ENCODE measurements at places on chromosomes 5 and 9. TPM values are rescaled to one million over a fixed set of nuclear protein-coding genes. Genes with fewer than 3 reads are reported as not detected.
A peak's percentile ranks its signal among the peaks of the same experiment; 100 is the strongest.

- H3K27ac ChIP-seq, result no peak overlapping the region
- H3K4me1 ChIP-seq, result no peaks in the 10 kb centered on the region
- H3K4me3 ChIP-seq, result no peak overlapping the region
- no peak for DNase-seq
- no peaks in the 10 kb centered on the region for H3K36me3 ChIP-seq
Measured at GRCh38 chr9:16329671-16330113, 540.8 kb downstream of the BNC2 start.

- H3K27me3 ChIP-seq, result no peaks in the 10 kb centered on the region
- H3K4me1 ChIP-seq, result no peaks in the 10 kb centered on the region
- no peak overlapping the region for H3K27ac ChIP-seq
- no peak for DNase-seq
- no peaks in the 10 kb centered on the region for H3K36me3 ChIP-seq
- H3K4me3 ChIP-seq, result peak overlapping the region; percentile 2
Measured at GRCh38 chr9:133658442-133659431, 22.6 kb downstream of the DBH start.

GRCh38 chr5:106940986-106941385 is 729.8 kb downstream of the EFNA5 start:
- H3K27me3 ChIP-seq, result no peaks in the 10 kb centered on the region
- no peak for DNase-seq
- H3K4me1 ChIP-seq, result no peaks in the 10 kb centered on the region
- peaks cover 4% of the 10 kb centered on the region for H3K36me3 ChIP-seq
- no peak overlapping the region for H3K27ac ChIP-seq
- no peak overlapping the region for H3K4me3 ChIP-seq

DNA sequence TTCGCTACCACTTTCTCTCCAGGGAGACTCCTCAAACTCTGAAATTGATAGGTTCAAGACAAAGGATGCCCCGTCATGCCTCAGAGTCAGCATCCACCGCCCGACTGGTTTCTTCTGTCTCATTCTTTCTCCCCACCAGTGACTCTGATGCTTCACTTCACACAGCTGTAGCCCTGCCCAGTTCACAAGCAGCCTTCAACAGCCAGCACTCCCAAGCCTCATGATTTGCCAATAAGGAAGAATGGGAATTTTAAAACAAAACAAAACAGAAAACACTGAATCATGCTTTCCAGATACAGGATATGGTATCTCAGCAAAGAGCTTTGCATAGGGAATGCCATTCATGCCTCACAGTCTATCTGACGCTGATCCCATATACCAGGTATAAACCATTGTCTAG is 371.2 kb upstream of the RORB start:
- DNase-seq, result no peak
- H3K4me1 ChIP-seq, result no peaks in the 10 kb centered on the region
- H3K27me3 ChIP-seq, result no peaks in the 10 kb centered on the region
- H3K27ac ChIP-seq, result no peak overlapping the region

- no peaks in the 10 kb centered on the region for H3K27me3 ChIP-seq
- H3K36me3 ChIP-seq, result no peaks in the 10 kb centered on the region
- H3K27ac ChIP-seq, result no peak overlapping the region
- no peak for DNase-seq
- no peak overlapping the region for H3K4me3 ChIP-seq
- no peaks in the 10 kb centered on the region for H3K4me1 ChIP-seq
Measured at GRCh38 chr9:85224301-85224700, 517.5 kb downstream of the AGTPBP1 start.

GRCh38 chr9:89941875-89942274 is 337.1 kb downstream of the GADD45G start:
- H3K4me3 ChIP-seq, result no peak overlapping the region
- H3K27me3 ChIP-seq, result no peaks in the 10 kb centered on the region
- no peak for DNase-seq
- no peaks in the 10 kb centered on the region for H3K4me1 ChIP-seq
- H3K36me3 ChIP-seq, result no peaks in the 10 kb centered on the region
- H3K27ac ChIP-seq, result no peak overlapping the region

DNA sequence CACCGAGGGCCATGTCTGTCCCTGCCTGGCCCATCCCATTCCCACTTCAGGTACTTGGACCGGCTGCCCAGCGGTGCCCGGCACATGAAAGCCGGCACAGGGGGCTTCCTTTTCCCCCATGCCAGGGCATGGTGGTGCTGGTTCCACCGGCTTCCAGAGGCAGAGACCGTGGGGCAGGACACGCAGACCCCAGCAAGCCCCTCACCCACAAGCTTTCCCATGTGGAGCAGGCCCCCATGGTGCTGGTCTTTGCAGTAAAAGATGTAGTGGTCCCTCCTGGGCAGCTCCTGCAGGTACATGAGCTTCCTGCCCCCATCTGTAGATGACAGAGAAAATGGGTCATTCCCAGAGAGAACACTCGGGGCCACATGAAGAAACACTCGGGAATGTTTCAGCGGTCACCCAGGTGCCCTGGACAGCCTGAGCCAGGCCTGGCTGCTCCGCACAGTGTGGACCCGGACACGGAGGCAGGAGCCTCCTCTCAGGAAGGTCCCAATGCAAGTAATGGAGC is 2.0 kb downstream of the OBP2B start:
- H3K4me3 ChIP-seq, result no peak overlapping the region
- H3K4me1 ChIP-seq, result no peaks in the 10 kb centered on the region
- no peak overlapping the region for H3K27ac ChIP-seq
- peak; percentile 21 for DNase-seq
- no peaks in the 10 kb centered on the region for H3K36me3 ChIP-seq

- no peak overlapping the region for H3K27ac ChIP-seq
- no peaks in the 10 kb centered on the region for H3K36me3 ChIP-seq
- no peak overlapping the region for H3K4me3 ChIP-seq
- no peak for DNase-seq
- H3K27me3 ChIP-seq, result no peaks in the 10 kb centered on the region
- no peaks in the 10 kb centered on the region for H3K4me1 ChIP-seq
Measured at GRCh38 chr5:2227433-2227832, 344.7 kb upstream of the IRX4 start.

DNA sequence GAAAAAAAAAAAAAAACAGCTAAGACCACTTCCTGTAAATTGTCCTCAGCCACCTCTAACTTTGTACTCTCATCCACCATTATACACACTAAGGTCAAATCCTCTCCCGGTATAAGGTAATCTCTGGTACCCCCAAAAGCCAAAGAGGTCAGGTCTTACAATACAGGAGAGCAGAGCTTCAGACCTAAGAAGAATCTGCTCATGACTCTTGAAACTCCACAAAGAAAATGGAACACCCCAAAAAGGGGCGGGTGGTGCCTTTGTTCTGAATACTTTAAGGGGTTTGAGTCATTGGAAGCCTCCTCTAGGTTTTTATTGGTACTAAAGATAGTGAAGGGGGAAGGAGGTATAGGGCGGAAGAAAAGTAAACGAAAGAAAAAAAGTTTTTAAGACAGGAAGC is 69.8 kb downstream of the COL15A1 start:
- no peaks in the 10 kb centered on the region for H3K4me1 ChIP-seq
- peaks cover 23% of the 10 kb centered on the region for H3K36me3 ChIP-seq
- H3K27ac ChIP-seq, result no peak overlapping the region
- no peaks in the 10 kb centered on the region for H3K27me3 ChIP-seq
- no peak for DNase-seq
- H3K4me3 ChIP-seq, result no peak overlapping the region

GRCh38 chr9:84136119-84136868 is 155.7 kb downstream of the RMI1 start:
- peaks cover 2% of the 10 kb centered on the region for H3K27me3 ChIP-seq
- no peak overlapping the region for H3K4me3 ChIP-seq
- no peaks in the 10 kb centered on the region for H3K36me3 ChIP-seq

DNA sequence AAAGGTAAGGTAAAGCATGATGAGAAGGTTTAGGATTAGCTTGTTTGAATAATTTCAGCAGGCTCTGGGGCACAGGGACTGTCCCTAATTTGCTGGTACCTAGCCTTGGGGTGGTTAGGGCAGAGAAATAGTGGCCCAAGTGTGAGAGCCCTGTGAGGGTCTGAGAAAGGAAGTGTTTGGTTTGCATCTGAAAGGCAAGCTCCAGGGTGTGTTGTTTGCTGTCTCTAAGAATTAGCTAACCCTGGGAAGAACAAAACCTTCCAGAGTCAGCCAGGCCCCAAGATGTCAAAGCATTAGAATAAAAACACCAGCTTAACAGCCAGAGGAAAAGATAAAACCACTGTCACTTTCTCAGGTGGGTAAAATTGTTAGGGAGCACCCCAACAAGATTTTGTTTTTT is 31.0 kb downstream of the TMEM252 start:
- H3K4me1 ChIP-seq, result no peaks in the 10 kb centered on the region
- DNase-seq, result peak; percentile 61
- H3K27ac ChIP-seq, result no peak overlapping the region
- H3K27me3 ChIP-seq, result peaks cover 73% of the 10 kb centered on the region
- H3K36me3 ChIP-seq, result no peaks in the 10 kb centered on the region

DNA sequence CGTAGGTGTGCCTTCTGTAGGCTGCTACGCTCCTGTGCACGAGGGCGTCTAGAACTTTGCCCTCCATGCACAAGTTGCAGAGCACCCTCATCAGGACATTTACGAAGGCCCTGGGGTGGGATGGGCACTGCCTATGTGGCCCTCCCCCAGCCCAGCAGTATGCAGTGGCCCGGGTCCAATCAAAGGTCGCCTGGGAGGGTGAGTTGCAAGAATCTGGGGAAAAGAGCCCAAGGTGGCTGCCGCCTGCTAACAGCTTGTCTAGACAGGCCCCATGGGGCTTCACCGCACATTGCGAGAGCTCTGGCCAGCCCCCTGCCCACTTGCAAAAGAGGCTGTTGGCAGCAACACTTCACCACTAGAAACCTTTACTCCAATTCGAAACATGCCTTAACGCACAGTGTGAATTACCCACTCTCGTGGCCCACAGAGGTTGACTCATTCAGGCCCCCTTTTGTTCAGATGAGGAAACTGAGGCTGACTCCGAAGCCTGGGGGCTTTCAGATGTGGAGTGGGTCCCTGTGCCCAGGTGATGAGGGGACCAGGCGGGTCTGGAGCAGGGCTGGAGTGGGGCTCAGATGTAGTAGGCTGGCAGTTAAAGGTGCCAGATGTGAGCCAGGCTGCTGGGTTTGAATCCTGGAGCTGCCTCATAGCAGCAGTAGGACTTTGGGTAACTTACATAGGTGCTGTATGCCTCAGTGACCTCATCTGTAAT is 31.8 kb upstream of the IL17B start:
- H3K36me3 ChIP-seq, result no peaks in the 10 kb centered on the region
- no peaks in the 10 kb centered on the region for H3K27me3 ChIP-seq
- no peak for DNase-seq
- H3K4me1 ChIP-seq, result no peaks in the 10 kb centered on the region
- no peak overlapping the region for H3K4me3 ChIP-seq

The PGM5 gene
- total RNA-seq, result not detected

The GIN1 gene
- 6.6 TPM for total RNA-seq
